Astrocyte (in vitro differentiated cells and primary cell): ENCODE measurements at places on chromosomes 4 and X.

DNA sequence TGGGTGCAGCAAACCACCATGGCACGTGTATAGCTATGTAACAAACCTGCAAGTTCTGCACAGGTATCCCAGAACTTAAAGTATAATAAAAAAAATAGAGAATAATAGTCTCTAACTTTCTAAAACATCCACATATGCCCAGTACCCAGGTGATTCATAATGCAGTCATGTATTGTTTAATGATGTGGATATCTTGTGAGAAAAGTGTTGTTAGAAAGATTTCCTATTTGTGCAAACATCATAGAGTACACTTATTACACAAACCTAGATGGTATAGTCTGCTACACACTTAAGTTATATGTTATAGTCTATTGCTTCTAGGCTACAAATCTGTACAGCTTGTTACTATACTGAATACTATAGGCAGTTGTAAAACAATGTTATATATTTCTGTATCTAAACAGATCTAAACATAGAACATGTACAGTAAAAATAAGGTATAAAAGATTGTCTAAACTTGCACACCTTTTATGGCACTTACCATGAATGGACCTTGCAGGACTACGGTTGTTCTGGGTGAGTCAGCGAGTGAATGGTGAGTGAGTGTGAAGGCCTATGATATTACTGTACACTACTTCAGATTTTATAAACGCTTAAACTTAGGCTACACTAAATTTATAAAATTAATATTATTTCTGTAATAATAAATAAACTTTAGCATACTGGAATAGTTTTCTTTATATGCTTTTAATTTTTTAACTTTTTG, 232.2 kb upstream of the SLIT2 start:
- no peak overlapping the region for H3K4me3 ChIP-seq
- no peaks in the 10 kb centered on the region for H3K4me1 ChIP-seq
- peak; percentile 56 for DNase-seq

GRCh38 chrX:9745417-9746115, 20.1 kb downstream of the GPR143 start:
- peak; percentile 8 for DNase-seq
- no peaks in the 10 kb centered on the region for H3K36me3 ChIP-seq
- H3K4me1 ChIP-seq, result peaks cover 14% of the 10 kb centered on the region
- H3K27me3 ChIP-seq, result no peaks in the 10 kb centered on the region
- H3K4me3 ChIP-seq, result no peak overlapping the region

DNA sequence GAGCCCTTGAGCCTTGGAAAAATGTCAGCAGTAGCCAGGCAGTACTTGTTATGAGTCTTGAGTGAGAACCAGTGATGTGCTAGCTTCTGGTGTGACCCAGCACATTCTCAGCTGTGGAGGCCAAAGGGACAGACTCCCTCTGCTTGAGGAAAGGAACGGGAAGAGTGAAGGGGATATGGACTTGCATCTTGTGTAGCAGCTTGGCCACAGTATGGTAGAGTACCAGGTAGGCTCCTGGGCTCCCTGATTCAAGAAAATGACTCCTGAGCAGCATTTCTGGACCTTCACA, 1601.9 kb upstream of the ADGRL3 start:
- DNase-seq, result no peak
- H3K27ac ChIP-seq, result no peak overlapping the region
- no peaks in the 10 kb centered on the region for H3K36me3 ChIP-seq
- H3K4me3 ChIP-seq, result no peak overlapping the region
- H3K27me3 ChIP-seq, result no peaks in the 10 kb centered on the region

- H3K4me3 ChIP-seq, result no peak overlapping the region
- no peaks in the 10 kb centered on the region for H3K4me1 ChIP-seq
- no peaks in the 10 kb centered on the region for H3K36me3 ChIP-seq
Measured at GRCh38 chrX:17098516-17099247, 152.2 kb downstream of the REPS2 start.

DNA sequence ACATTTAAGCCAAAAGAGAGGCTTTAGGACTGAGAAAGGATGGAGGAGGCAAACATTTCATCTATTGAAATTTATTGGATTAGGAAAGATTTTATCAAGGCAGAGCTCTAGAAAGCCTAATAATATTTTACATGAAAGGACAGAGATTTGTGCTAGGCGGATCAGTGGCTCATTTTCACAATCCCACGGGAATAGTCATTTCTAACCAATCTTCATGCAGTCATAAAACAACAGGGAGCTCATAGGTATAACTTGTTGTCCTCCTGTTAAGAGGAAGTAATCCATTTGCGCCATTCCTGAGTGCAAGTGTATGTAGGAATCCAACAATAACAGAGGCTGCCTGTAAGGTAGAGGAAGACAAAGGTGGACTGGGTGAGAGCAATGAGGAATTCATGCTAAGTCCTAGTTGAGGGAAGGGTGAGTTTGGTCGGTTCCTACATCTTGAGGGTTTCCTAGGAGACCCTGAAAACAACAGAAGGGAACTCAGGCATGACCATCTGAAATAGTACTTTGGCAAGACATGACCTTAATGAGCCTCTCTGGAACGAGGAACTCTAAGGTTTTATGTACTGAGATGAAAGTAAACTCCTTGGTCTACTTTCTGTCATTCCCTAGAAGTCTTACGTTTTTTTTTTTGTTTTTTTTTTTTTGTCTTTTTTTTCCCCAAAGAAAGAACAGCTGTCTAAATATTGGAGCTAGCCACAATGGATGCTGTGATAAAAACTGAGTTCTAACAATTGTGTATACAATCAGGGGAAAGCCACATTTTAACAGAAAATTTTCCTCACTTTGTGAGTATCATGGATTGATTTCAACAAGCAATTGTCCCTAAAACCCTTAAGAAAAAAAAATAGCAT, 89.7 kb downstream of the GEMIN8 start:
- H3K4me3 ChIP-seq, result no peak overlapping the region
- DNase-seq, result no peak
- peaks cover 7% of the 10 kb centered on the region for H3K4me1 ChIP-seq
- H3K27me3 ChIP-seq, result peaks cover 4% of the 10 kb centered on the region
- H3K36me3 ChIP-seq, result no peaks in the 10 kb centered on the region
- no peak overlapping the region for H3K27ac ChIP-seq

- H3K36me3 ChIP-seq, result no peaks in the 10 kb centered on the region
- H3K27ac ChIP-seq, result no peak overlapping the region
- no peak for DNase-seq
- H3K27me3 ChIP-seq, result no peaks in the 10 kb centered on the region
- H3K4me3 ChIP-seq, result no peak overlapping the region
Measured at GRCh38 chrX:37076983-37077382, 68.8 kb downstream of the FAM47C start.

DNA sequence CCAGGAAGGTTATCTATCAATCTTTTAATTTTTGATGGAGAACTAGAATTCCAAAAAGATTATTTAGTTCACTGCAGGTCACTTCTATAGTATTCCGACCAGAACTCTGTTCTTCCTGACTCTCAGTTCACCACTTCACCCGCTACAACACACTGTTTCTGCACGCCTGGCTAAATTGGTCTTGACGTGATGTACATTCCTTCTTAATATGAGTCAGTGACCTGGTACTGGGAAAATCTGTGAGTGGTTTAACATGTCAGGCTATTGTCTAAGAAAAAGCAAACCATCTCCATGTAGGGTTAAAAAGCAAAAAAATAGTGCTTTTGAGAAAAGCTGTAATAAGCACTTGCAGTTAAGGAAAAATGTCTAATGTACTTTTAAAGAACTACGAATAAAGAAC, 120.4 kb downstream of the NDST3 start:
- peak; percentile 69 for DNase-seq
- no peak overlapping the region for H3K27ac ChIP-seq
- no peaks in the 10 kb centered on the region for H3K36me3 ChIP-seq
- H3K27me3 ChIP-seq, result no peaks in the 10 kb centered on the region
- H3K4me1 ChIP-seq, result no peaks in the 10 kb centered on the region

- no peaks in the 10 kb centered on the region for H3K36me3 ChIP-seq
- no peak for DNase-seq
- H3K4me1 ChIP-seq, result no peaks in the 10 kb centered on the region
- H3K4me3 ChIP-seq, result no peak overlapping the region
- no peak overlapping the region for H3K27ac ChIP-seq
Measured at GRCh38 chr4:75004755-75005668, 72.1 kb downstream of the PARM1 start.

GRCh38 chr4:151888367-151888866, 127.6 kb upstream of the GATB start:
- no peaks in the 10 kb centered on the region for H3K4me1 ChIP-seq
- H3K27me3 ChIP-seq, result no peaks in the 10 kb centered on the region
- no peak for DNase-seq
- H3K4me3 ChIP-seq, result no peak overlapping the region
- no peaks in the 10 kb centered on the region for H3K36me3 ChIP-seq

DNA sequence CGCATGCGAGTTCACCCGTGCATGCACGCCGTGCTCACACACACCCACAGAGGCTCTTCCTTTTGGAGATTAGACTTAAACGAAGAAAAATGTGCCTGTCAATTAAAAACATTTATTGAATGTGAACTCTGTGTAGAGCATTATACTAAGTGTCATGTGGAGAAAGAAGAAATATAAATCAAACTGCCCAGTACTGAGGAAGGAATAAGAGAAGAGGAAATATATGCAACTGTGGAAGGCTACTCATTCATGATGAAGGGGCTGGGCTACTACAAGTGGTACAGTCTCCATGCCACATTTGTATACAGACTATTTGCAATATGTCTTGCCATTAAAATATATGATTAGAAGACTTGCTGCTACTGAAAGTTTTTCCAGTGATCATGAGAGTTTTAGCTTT, 714.7 kb downstream of the DMD start:
- H3K27me3 ChIP-seq, result no peaks in the 10 kb centered on the region
- H3K27ac ChIP-seq, result no peak overlapping the region
- H3K36me3 ChIP-seq, result no peaks in the 10 kb centered on the region
- DNase-seq, result no peak

DNA sequence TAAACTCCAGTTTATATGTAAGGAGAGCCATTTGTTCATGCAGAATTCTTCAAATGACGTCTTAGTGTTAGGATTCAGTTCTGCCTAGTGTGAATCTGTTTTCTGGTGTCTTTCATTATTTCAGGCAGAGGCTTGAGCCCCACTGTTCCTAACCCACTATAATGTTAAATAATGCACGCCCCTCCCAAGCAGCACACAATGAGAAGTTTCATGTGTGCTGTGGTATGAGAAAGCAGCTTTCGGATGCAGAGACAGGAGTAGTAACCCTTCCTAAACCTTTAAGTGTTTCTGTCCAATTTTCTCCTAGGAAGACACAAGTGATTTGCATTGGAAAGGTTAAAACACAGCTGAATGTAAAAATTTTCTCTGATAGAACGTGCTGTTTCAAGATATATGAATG, 54.5 kb downstream of the TRIM2 start:
- H3K27me3 ChIP-seq, result no peaks in the 10 kb centered on the region
- H3K36me3 ChIP-seq, result no peaks in the 10 kb centered on the region
- DNase-seq, result no peak
- no peak overlapping the region for H3K4me3 ChIP-seq

DNA sequence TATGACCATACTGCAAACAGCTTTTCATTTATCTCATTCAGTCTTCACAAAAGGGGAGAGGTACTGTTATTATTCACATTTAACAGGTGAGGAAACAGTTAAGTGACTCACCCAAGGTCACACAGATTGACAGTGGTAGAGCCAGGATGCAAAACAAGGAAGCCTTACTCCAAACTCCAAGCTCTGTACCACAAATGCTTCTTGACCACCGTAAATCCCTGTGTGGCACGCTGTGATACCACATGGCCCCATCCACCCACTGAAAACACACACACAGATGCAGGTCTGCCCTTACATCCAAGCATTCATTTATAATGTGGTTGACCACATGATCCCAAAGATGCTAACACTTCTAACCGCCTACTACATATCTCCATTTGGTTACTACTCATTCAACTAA, 129.5 kb downstream of the TSPAN5 start:
- peak; percentile 93 for DNase-seq
- no peaks in the 10 kb centered on the region for H3K27me3 ChIP-seq
- no peaks in the 10 kb centered on the region for H3K36me3 ChIP-seq
- H3K4me1 ChIP-seq, result peaks cover 14% of the 10 kb centered on the region

- H3K27me3 ChIP-seq, result no peaks in the 10 kb centered on the region
- no peaks in the 10 kb centered on the region for H3K4me1 ChIP-seq
- no peak overlapping the region for H3K27ac ChIP-seq
- DNase-seq, result no peak
- H3K36me3 ChIP-seq, result no peaks in the 10 kb centered on the region
- no peak overlapping the region for H3K4me3 ChIP-seq
Measured at GRCh38 chrX:154466036-154466435, 8.0 kb downstream of the PLXNA3 start.

- H3K4me3 ChIP-seq, result no peak overlapping the region
- peaks cover 8% of the 10 kb centered on the region for H3K4me1 ChIP-seq
- H3K27ac ChIP-seq, result no peak overlapping the region
- DNase-seq, result no peak
- no peaks in the 10 kb centered on the region for H3K27me3 ChIP-seq
Measured at GRCh38 chr4:185685804-185686203, 126.2 kb downstream of the SORBS2 start.

DNA sequence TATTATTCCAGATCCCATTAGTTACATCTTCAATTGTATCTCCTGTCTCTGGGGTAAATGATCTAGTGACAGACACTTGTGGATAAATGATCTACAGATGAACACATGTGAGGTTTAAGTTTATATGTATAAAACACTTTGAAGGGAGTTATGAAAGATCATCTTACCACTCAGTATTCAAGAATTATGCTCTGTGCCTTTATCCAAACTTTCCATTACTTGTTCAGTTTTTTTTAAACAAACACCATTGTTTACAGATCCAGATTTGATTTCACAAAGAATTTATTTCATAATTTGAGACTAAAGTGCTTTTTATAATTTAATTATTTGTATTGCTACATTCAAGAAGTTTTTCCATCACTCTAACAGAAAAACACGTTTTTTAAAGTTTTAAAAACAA, 142.5 kb downstream of the HHIP start:
- no peaks in the 10 kb centered on the region for H3K36me3 ChIP-seq
- H3K27me3 ChIP-seq, result no peaks in the 10 kb centered on the region
- H3K27ac ChIP-seq, result no peak overlapping the region
- H3K4me1 ChIP-seq, result no peaks in the 10 kb centered on the region

DNA sequence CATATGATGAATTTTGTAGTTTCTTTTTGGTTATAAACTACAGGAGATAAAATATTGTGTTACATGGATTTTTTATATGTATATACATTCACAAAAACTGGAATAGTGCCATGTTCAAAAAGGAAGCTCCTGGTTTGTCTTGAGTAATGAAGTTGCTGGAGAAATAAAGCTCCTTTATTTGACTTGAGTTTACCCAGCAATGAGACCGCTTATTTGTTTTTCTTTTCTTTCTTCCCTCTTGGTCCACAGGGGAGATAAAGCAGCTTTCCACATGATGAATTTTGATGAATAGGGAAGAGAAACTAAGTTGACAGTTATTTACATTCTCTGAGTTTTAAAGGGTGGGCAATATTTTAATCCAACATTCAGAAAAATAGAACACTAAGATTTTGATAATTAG, 176.5 kb downstream of the GPM6A start:
- no peaks in the 10 kb centered on the region for H3K36me3 ChIP-seq
- H3K4me1 ChIP-seq, result no peaks in the 10 kb centered on the region
- no peaks in the 10 kb centered on the region for H3K27me3 ChIP-seq
- no peak overlapping the region for H3K4me3 ChIP-seq
- DNase-seq, result no peak

- no peaks in the 10 kb centered on the region for H3K36me3 ChIP-seq
- H3K4me1 ChIP-seq, result no peaks in the 10 kb centered on the region
- H3K27me3 ChIP-seq, result no peaks in the 10 kb centered on the region
- H3K27ac ChIP-seq, result no peak overlapping the region
- DNase-seq, result no peak
Measured at GRCh38 chr4:172393220-172393619, 580.0 kb downstream of the GALNTL6 start.
